ENCODE measurements at places on chromosomes 3 and 15. TPM values are rescaled to one million over a fixed set of nuclear protein-coding genes. Genes with fewer than 3 reads are reported as not detected.

MED12L gene
- 0.05 TPM for polyA plus RNA-seq

TM6SF1 gene
- 1.1 TPM for polyA plus RNA-seq

SLC22A13 gene
- 0.14 TPM for polyA plus RNA-seq

FETUB gene
- 3.3 TPM for polyA plus RNA-seq

SEMA6D gene
- polyA plus RNA-seq = 0.40 TPM

TRH gene
- polyA plus RNA-seq = not detected

SH2D7 gene
- polyA plus RNA-seq = not detected

COPG1 gene
- 75.6 TPM for polyA plus RNA-seq

FSTL1 gene
- 5.4 TPM for polyA plus RNA-seq

CFAP91 gene
- polyA plus RNA-seq = 0.44 TPM
